Cardiac septum (tissue), 1 donor: ENCODE measurements at places on chromosomes 6 and 20. TPM values are rescaled to one million over a fixed set of nuclear protein-coding genes. Genes with fewer than 3 reads are reported as not detected.

The HLA-DQB1 gene
- 3.7 TPM for total RNA-seq

The SOBP gene
- total RNA-seq = 28.7 TPM

GRCh38 chr20:50674138-50674825, 17.1 kb downstream of the RIPOR3 start:
- no peak for DNase-seq

GRCh38 chr6:80282913-80283554, 176.6 kb downstream of the BCKDHB start:
- DNase-seq = no peak

The C20orf144 gene
- not detected for total RNA-seq

GRCh38 chr20:33113387-33113908, 34.0 kb downstream of the BPIFB4 start:
- DNase-seq = peak; percentile 49

GRCh38 chr6:99836471-99836870, 157.6 kb downstream of the MCHR2 start:
- DNase-seq = no peak

GRCh38 chr6:135920689-135921088, 69.2 kb downstream of the PDE7B start:
- no peak for DNase-seq

- DNase-seq = no peak
These were observed 17.1 kb downstream of the SYNJ2 start for GRCh38 chr6:157998707-157999167.

The C4B gene
- 92.4 TPM for total RNA-seq
